ENCODE measurements at places on chromosomes 1 and 21.

GRCh38 chr1:69494221-69494620 lies 73.5 kb upstream of the LRRC7 start:
- H3K36me3 ChIP-seq, result no peaks in the 10 kb centered on the region
- no peaks in the 10 kb centered on the region for H3K4me1 ChIP-seq
- H3K27me3 ChIP-seq, result no peaks in the 10 kb centered on the region
- no peak overlapping the region for H3K27ac ChIP-seq
- DNase-seq, result no peak

GRCh38 chr1:204128464-204128963 lies 23.3 kb downstream of the ETNK2 start:
- H3K36me3 ChIP-seq, result no peaks in the 10 kb centered on the region
- H3K27me3 ChIP-seq, result no peaks in the 10 kb centered on the region
- no peak overlapping the region for H3K4me3 ChIP-seq
- H3K4me1 ChIP-seq, result no peaks in the 10 kb centered on the region

DNA sequence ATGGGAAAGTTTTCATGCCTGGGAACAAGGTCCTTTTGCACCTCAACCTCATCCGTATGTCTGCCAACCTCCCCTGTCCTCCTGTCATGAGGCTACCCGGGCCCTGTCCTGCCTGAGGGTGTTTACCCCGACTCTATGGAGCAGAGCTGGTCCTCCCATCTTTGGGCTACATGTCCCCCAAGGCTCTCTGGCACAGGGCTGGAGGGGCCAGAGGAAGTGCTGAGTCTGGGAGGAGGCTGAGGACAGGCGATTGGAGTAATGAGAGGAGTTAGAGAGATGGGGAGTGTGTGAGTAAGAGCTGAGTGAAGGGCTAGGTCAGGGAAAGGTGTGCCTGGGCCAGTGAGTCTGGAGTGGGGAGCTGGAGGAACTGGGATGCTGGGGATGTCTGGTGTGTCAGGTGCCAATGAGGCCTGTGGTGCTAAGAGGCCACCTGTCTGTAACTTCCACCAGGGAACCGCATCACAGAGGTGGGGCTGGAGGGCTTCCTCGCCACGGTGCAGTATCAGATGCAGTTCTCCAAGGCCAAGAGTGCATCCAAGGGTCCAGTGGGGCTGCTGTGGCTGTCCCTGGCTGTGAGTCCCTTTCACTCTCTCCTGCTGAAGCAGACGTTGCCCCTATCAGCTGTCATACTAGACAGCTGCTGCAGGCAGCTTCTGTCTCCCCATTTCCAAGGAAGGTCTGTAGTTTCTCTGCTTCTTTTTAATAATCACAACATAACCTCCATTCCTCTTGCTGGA lies 11.7 kb downstream of the LRRC71 start:
- no peak overlapping the region for H3K4me3 ChIP-seq
- peak; percentile 57 for DNase-seq
- no peak overlapping the region for H3K27ac ChIP-seq
- H3K27me3 ChIP-seq, result no peaks in the 10 kb centered on the region
- H3K4me1 ChIP-seq, result no peaks in the 10 kb centered on the region

- H3K27ac ChIP-seq, result no peak overlapping the region
- no peaks in the 10 kb centered on the region for H3K36me3 ChIP-seq
- no peaks in the 10 kb centered on the region for H3K4me1 ChIP-seq
- H3K27me3 ChIP-seq, result no peaks in the 10 kb centered on the region
Observed at GRCh38 chr1:51365774-51366173, 35.4 kb upstream of the TTC39A start.

DNA sequence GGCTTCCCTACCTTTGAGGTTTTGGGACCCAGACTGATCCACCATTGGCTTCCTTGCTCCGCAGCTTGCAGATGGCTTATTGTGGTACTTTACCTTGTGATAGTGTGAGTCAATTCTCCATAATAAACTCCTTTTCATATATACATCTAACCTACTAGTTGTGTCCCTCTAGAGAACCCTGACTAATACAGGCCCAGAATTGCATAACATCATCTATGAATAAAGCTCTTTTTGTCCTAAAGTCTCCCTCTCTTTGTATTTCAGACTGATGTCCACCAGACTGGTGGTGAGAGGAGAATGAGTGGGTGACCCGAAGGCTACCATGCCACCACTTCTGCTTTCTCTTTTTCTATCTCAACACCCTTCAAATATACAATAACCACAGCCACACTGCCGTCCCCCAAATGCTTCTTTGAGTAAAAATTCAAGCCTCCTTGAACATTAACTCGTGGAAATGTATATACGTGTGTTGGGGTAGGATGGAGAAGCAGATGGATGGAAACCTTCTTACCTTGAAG lies 265.7 kb downstream of the PTBP2 start:
- H3K27ac ChIP-seq, result no peak overlapping the region
- no peaks in the 10 kb centered on the region for H3K4me1 ChIP-seq
- no peak for DNase-seq
- H3K36me3 ChIP-seq, result no peaks in the 10 kb centered on the region
- no peaks in the 10 kb centered on the region for H3K27me3 ChIP-seq

Measured in aorta (tissue), 5 donors.